ENCODE measurements at places on chromosomes 3 and 15. TPM values are rescaled to one million over a fixed set of nuclear protein-coding genes. Genes with fewer than 3 reads are reported as not detected.

DNA sequence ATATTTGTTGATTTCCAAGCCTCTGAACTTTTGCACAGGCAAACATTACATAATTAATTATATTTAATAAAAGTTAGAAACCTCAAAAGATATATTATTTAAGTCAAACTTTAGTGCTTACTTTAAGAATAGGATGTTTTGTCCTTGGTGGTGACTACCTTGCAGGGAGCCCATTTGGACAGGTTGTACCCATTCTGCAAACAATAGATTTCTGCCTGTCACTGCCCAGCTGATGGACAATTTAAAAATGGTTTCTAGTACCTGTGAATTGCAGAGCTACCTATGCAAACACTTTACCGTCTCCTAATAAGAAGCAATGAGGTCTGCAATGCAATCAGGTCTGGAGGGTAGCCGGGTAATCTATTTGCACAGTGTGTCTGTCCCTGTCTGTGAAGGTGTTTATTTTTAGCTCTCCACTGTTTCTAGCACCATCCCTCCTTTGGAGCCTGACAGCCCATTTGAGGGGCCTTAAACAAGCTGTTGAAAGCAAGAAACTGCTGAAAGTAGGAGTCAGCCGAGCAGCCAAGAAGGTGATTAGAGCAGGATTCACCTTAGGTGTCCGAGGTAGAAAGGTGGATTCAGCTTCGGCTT is 556.2 kb upstream of the CFAP20DC start:
- DNase-seq = no peak
- H3K4me3 ChIP-seq = no peak overlapping the region
- H3K27ac ChIP-seq = no peak overlapping the region
- H3K36me3 ChIP-seq = no peaks in the 10 kb centered on the region
- no peaks in the 10 kb centered on the region for H3K27me3 ChIP-seq

DNA sequence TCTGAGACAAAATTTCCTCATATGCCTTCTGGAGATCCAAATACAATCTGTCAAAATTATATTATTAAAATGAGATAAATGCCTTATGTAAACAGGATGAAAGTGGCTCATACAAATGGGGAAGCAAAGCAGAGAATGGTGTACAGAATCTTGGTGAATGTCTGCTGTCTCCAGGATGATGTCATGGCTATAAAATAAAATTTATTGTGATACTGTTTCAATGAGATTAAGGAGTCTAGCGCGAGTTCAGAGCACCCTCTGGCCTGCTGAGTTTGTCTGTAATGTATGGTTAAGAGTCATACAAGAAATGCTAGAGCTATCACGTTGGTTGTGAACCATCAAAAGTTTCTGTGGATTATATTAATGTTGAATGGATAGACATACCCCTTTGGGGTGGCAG is 359.7 kb downstream of the EFHB start:
- H3K36me3 ChIP-seq = no peaks in the 10 kb centered on the region
- H3K27me3 ChIP-seq = no peaks in the 10 kb centered on the region
- no peak overlapping the region for H3K4me3 ChIP-seq
- no peak overlapping the region for H3K27ac ChIP-seq

- no peaks in the 10 kb centered on the region for H3K4me1 ChIP-seq
- no peak overlapping the region for H3K4me3 ChIP-seq
- H3K36me3 ChIP-seq = no peaks in the 10 kb centered on the region
- no peak overlapping the region for H3K27ac ChIP-seq
- H3K27me3 ChIP-seq = peaks cover 52% of the 10 kb centered on the region
Measured at GRCh38 chr15:77636209-77636608, 3.5 kb upstream of the LINGO1 start.

DNA sequence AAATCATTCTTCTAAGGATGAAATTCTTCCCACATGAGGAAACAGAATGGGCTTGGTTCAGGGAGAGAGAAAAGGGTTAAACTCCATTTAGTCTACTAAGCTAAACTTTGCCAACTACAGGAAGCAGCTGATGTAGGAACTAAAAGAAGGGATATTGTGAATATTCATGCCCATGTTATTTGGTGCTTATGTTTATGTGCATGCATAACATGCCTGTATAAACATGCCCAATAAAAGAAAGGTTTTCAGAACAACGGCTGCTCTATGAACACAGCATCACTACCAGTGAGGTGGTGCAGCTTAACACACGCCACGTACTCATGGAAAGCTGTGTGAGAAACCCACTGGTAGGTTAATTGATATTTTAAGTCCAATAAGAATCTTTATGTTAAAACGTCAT is 59.4 kb upstream of the VGLL4 start:
- peaks cover 28% of the 10 kb centered on the region for H3K4me1 ChIP-seq
- H3K36me3 ChIP-seq = peaks cover 36% of the 10 kb centered on the region
- no peak overlapping the region for H3K4me3 ChIP-seq

DNA sequence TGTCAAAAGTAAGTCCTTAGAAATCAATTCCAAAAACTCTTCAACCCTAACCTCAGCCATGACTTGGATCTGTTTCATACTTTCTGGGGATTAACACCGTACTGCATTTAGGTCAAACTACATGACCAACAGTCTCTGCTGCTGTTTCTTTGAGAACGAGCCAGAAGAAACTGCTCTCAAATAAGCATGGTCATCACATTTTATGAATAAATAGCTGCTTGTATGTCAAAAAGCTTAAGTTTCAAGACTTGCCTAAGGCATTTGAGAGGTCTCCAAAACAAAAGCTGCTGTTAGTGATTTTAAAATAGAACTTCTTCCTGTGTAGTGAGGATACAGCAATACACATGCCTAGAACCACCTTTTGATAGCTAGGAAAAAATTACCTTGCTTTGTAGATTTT is 166.3 kb upstream of the CHRM5 start:
- H3K4me1 ChIP-seq = no peaks in the 10 kb centered on the region
- no peak overlapping the region for H3K27ac ChIP-seq
- no peak for DNase-seq

DNA sequence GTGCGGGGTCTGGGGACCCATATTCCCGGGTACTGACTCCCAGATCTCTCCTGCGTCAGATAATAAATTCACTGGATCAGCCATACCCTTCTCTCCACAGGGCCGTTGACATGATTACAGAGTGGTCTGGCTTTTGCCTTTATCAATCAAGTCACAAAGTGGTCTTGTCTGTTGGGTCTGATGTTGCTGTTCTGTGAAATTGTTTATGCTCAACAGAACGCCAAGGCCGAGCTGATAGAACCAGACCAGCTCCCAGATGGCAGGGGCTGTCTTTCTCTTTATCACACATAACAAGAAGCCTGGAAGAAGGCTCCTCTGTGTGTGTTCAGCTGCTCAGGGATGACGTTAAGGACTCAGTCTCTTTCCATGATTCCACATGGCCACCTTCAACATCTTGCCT is 751 bp upstream of the DCLK3 start:
- no peak overlapping the region for H3K27ac ChIP-seq
- H3K36me3 ChIP-seq = no peaks in the 10 kb centered on the region
- no peak for DNase-seq
- no peak overlapping the region for H3K4me3 ChIP-seq
- no peaks in the 10 kb centered on the region for H3K4me1 ChIP-seq

GRCh38 chr3:125083776-125084175 is 28.0 kb upstream of the HEG1 start:
- DNase-seq = no peak
- no peak overlapping the region for H3K4me3 ChIP-seq
- H3K27me3 ChIP-seq = no peaks in the 10 kb centered on the region
- peaks cover 20% of the 10 kb centered on the region for H3K4me1 ChIP-seq

DNA sequence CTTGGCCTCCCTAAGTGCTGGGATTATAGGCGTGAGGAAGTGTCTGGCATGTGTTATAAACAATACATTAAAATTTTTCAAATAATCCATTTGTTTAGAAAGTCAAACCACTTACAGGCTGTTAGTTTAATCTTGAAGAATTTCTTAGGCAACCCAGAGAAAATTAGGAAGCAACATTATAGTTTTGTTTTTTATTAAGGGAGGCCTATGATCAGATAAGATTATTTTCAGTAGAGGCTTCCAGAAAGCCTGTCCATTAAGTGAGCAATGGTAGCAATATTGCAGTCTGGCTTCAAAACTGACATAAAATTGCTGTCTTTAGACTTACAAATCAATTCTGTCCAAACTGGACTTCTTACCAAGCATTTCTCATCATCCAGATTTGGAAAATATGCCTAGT is 49.6 kb downstream of the CD47 start:
- no peak for DNase-seq
- no peaks in the 10 kb centered on the region for H3K4me1 ChIP-seq
- H3K27me3 ChIP-seq = no peaks in the 10 kb centered on the region
- H3K27ac ChIP-seq = no peak overlapping the region
- H3K36me3 ChIP-seq = 0 out of 2 replicates have a peak, but pooled peaks cover under 1% of the 10 kb centered on the region

The GOLGA8R gene
- 1.4 TPM for total RNA-seq

The DGKG gene
- 9.8 TPM for total RNA-seq

The BNC1 gene
- 0.83 TPM for total RNA-seq

The PLA1A gene
- total RNA-seq = not detected
